ENCODE measurements at places on chromosomes 12 and 14.
A peak's percentile ranks its signal among the peaks of the same experiment; 100 is the strongest.

GRCh38 chr14:78863143-78863542 is 693.0 kb downstream of the NRXN3 start:
- peak; percentile 60 for DNase-seq

DNA sequence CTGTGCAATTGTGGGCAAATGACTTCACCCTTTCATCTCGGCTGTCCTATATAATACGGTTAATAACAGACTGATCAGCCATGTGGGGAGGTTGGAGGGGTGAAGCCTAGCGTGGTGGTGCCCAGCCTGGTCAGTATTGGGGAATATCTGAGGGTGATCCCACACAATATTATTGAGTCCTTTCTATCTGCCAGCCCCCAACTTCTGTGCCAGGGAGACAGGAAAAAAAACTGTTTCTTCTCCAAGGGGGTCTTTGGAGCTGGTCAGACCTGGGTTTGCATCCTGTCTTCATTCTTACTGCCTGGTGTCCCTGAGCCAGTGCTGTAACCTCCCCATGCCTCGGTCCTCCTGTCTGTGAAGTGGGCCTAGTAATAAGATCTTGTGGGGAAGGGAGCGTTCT is 6.5 kb downstream of the CYP46A1 start:
- DNase-seq = no peak

GRCh38 chr14:23432102-23432925 is 3.1 kb downstream of the MYH7 start:
- no peak for DNase-seq

GRCh38 chr12:118751355-118751754 is 230.0 kb upstream of the SRRM4 start:
- DNase-seq = no peak

All from fibroblast of skin of back (primary cell).